EH (cell line): ENCODE measurements at places on chromosomes 4 and X.
A peak's percentile ranks its signal among the peaks of the same experiment; 100 is the strongest.

GRCh38 chr4:90958256-90958895 lies 831.2 kb downstream of the CCSER1 start:
- no peak for DNase-seq

DNA sequence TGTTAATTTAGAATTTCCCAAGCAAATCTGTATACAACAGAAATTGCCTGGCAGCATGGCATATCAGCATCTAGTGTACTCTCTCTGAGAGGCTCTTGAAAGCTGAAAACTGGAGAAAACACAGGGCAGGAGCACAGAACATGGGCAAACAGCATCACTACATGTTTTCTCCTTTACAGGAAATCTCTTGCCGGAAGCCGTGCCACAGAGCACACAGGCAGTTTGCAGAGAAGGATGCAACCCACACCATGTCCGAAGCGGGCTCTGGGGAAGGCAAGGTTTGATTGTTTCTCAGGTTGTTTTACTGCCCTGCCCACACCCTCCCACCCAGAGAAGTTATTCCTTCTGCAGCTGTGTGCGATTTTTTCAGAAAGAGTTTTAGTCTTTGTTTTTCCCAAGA lies 41.1 kb upstream of the FAM9C start:
- DNase-seq, result no peak

DNA sequence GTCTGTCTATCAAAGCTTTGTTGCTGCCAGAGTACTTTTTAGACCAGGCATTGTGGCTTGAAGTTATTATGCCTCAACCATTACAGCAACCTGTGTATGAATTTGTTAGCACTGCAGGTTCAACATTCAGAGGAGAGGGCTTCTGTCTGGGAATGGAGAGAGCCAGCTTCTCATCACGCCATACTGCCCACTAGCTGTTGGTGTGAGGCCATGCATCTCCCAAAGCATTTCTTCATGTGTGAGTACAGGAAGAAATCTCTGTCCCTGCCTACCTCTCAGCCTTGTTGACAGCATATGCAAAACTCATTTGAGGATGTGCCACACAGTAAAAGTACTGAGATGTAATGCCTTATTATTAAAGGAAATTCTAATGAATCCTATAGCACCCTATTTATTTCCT lies 76.9 kb upstream of the PPARGC1A start:
- DNase-seq, result no peak

DNA sequence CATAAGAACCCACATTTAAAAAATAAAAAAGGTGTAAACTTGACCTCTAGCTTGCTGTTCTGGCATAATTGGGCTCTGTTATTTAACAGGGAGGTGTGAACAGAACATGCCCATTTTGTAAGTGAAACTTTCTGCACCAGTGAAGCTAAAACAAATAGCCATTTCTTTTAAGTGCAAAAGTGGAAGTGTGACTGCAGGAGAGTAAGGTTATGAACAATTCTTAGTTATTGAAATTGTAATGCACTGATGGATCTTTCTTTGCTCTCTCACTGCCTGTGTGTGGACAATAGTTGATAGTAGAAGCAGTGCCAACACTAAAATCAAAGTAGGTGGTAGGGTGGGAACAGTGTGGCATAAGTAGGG lies 12.6 kb downstream of the P2RY10 start:
- DNase-seq, result no peak

GRCh38 chrX:76159453-76159852 lies 13.4 kb upstream of the PBDC1 start:
- DNase-seq, result no peak

GRCh38 chr4:40881851-40882250 lies 132.1 kb downstream of the NSUN7 start:
- DNase-seq, result no peak

DNA sequence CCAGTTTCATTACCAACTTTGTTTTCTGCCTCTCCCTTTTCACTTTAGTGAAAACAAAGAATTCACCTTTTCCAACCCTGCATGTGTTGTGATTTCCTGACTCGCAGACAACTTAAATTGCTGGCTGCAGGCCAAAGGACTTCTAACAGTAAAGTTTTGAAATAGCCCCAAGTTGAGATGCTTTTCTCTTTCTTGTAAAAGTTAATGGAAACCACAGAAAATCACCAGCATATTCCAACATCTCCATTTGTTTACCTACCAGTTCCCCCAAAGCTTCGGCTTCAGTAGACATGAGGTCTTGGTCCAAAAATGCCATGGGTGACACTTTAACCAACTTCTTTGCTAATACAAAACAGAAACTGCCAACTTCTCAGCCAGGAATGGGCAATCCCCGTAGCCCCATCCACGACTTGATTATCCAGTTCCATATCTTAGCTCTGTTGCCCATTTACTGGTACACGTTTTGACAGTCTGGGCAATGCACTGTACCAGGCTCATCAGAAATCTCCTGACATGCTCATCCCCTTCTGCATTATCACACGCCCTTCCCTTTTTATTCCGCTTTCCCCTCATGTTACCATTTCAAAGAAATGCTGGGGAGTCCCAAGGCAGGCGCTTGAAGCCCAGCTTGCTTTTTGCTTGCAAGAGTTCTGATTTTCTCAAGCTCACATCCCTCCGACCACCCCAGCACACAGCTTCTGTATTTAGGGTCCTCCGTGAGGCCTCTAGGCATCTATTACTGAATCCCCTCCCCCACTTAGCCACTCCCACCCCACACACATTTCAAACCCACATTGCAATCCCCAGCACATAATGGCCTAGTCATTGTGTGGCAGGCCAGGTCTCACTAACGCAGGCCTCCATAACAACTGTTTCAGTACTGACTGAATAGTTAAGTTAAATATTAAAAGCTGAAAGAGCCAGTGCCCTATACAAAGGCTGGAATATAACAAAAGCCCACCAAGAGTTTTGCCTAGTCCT lies 137.9 kb upstream of the S100G start:
- DNase-seq, result peak; percentile 71

DNA sequence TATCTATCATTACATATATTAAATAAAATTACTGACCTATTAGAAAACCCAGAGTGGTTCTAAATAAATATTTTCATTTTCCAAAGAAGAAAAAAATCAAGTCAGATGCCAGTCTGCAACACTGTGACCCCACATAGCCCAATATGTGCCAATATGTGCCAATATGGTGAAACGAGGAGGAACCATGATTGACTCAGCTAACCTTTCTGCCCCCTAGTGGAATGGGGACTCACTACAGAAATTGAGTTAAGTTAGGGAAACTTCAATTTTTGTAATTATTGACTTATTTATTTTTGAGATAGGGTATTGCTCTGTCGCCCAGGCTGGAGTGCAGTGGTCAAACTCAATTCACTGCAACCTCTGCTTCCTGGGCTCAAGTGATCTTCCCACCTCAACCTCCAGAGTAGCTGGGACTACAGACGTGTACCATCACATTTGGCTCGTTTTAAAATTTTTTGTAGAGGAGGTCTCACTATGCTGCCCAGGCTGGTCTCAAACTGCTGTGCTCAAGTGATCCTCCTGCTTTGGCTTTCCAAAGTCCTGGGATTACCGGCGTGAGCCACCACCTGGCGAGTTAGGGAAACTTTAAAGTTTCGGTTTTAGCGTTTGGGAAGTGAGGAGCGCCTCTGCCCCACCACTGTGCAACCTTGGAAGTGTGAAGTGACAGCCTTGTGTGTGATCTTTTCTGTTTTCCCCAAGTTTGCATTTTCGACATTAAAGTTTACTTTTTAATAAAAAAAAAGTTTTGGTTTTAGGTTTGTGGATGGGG lies 116.8 kb upstream of the SHISA3 start:
- DNase-seq, result peak; percentile 20
